Bronchial epithelial cell (primary cell): ENCODE measurements at places on chromosomes 1 and 21. TPM values are rescaled to one million over a fixed set of nuclear protein-coding genes. Genes with fewer than 3 reads are reported as not detected.

DNA sequence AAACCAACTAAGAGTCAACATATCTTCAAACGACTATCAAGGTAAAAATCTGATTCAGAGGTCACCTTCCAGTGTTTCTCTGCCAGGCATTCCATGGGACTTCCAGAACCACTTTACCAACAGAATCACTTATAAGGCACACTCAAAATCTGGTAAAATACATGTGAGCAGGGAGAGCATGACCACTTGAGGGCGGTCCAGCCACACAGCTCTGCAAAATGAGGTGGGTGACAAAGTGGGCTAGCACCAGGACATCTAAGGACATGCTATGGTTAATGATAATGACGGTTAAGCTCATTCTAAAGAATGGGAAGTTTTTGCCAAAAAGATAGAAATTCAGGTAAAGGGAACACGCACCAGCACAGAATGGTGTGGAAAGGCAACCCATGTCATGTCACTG, 24.5 kb upstream of the GLIS1 start:
- DNase-seq = no peak

DNA sequence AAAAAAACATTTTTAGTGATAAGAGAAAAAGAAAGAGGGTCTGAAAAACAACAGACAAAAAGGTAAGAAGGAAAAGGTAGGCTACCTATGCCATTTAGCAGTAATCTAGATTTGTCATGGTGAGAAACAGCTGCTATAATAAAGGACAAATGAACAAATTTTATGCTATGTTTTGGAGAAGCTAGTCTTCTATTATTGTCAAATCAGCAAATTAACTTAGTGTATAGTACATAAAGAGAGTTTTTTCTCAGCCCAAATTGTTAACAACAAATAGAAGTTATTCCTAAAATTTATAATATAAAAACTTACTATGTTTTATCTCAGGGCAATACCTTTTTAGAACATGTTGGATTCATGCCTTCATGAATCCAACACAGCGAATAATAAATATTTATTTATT, 88.7 kb downstream of the KIFAP3 start:
- DNase-seq = no peak

- peak; percentile 100 for DNase-seq
These were observed 2.6 kb downstream of the PFDN2 start for GRCh38 chr1:161115132-161115711.

DNA sequence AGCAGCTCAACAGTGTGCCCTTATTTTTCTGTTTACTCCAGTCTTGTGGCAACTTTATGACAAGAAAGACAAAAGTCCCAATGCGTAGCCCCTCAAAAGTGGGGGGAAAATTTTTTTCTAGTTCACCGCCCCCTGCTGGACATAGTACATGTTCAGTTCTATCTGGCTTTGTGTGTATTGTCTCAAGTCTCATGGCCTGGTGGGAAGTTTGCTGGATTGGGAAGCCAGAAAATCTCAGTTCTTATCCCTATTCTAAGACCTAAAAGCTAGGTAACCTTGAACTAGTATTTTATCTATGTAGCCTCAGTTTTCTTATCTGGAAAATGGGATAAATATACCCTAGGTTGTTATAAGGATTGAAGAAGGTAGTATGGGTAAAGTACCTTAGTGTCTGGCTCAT, 55.8 kb upstream of the LDLRAP1 start:
- no peak for DNase-seq

DNA sequence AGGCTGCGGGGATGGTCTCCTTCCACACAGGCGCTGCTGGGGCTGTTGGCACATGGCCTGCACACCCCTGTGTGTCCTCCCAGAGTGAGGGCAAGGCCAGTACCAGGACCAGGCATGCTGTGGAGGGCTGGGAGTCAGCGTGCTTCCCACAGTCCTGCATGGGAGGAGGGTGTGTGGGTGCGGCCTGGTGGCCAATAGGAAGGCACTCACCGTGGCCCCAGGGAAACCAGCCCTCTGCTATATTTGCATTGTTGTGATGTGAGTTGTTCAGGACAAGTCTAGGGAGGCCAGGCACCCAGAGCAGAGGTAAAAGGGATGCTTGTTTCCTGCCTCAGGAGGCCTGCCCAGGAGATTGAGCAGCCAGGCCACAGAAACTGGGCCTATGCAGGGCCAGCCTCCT, 59.5 kb downstream of the S100B start:
- peak; percentile 92 for DNase-seq

- no peak for DNase-seq
These were observed 81.7 kb upstream of the DUSP10 start for GRCh38 chr1:221823561-221823960.

DNA sequence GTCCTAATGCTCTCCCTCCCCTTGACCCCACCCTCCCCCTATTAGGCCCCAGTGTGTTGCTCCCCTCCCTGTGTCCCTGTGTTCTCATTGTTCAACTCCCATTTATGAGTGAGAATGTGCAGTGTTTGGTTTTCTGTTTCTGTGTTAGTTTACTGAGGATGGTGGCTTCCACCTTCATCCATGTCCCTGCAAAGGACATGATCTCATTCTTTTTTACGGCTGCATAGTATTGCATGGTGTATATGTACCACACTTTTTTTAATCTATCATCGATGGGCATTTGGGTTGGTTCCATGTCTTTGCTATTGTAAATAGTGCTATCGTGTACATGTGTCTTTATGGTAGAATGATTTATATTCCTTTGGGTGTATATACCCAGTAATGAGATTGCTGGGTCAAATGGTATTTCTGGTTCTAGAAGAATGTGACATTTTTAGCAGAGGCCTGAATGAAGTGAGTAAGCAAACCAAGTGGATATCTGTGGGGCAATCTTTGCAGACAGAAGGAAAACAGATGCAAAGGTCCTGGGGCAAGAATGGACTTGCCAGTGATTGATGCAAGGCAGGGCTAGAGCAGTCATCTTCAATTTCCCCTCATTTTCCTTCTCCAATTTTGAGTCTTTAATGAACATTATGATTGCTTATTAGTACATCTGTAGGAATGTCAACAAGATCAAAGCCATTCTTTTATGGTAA, 50.2 kb downstream of the UBE4B start:
- DNase-seq = peak; percentile 92

DNA sequence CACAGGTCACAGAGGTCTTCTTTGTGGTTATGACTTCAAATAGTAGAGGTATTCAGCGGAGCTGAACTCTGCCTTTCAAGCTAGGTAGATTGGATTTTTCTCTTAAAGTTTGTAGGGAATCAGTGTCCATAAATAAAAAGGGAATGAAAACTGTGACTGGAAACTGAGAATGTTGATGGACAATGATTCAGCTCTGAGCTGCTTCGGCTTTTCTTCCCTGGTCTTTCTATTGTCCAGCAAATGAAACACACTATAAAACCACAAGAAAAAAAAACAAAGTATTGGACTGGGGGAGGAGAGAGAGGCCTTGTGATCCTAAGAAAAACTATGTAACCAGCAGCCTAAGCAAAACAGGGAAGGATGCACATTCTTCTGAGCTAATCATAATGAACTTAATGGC, 11.1 kb downstream of the TNNI3K start:
- DNase-seq = no peak

ADAM30 gene
- not detected in 2 replicates for total RNA-seq

VPS13D gene
- total RNA-seq = 25.8 and 34.9 TPM in 2 replicates

SPRR2F gene
- not detected in 2 replicates for total RNA-seq

HUNK gene
- under 0.01 TPM in 2 replicates for total RNA-seq

SLFNL1 gene
- under 0.01 and 0.26 TPM in 2 replicates for total RNA-seq
